NCI-H748 treated with DMSO at 0.1 percent for 48 hours (cell line): ENCODE measurements at places on chromosomes 7 and 10.

DNA sequence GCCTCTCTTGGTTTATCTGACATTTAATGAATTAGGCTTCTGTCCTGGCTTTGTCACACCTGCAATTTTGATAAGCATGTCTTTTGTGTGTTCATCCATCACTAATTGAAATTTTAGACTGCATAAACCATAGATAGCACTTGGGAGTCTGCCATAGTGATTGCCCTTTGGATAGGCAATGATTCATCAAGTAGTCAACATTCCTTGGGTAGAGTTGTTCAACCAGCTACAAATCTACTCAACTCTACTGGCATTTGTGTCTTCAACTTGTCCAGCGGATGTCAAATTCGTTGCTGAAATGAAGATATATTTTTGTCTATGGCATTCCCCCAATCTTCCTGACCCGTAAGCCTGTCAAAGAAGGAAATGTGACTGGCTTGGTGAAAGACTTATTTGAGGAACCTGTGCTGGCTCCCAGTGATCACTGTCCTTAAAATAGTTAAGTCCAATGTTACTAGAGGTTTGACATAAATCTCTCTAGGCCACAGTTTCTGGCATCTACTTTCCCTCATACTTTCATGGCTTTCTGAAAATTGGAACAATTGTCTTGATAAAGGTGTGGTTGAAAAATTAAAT lies 33.7 kb upstream of the CREB5 start:
- DNase-seq: no peak

DNA sequence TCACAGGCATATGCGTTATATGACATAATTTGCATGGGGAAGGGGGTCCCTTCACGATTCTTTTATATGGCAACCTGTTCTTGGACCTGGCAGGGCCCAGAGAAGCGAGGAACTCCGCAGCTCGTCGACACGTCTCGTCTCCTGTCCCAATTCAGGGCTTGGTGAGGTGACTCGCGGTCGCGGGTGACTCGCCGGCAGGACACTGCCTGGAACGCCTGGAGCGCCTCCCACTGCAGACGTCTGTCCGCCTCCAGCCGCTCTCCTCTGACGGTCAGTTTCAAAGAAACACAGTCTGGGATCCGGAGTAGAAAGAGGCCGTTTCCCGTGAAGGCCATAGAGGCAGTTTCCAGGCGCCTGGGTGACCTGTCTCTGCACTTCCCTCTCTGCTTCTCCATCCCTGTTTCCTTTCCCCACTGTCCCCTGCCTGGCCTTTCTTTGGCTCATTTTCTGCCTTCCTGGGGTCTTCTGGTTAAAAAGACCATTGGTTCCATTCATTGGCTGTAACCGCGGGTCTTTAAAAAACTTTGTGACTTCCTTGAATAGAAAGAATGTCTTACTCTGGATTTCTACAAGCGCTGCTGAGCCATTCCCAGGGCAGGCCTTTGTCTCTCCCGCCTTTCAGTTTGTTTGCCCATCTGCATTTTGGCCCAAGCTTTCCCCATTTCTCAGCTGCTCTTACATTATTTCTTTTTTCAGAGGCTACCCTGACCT lies 1.2 kb downstream of the UPP1 start:
- no peak for DNase-seq

GRCh38 chr7:2595258-2595860 lies 36.4 kb upstream of the TTYH3 start:
- no peak for DNase-seq

DNA sequence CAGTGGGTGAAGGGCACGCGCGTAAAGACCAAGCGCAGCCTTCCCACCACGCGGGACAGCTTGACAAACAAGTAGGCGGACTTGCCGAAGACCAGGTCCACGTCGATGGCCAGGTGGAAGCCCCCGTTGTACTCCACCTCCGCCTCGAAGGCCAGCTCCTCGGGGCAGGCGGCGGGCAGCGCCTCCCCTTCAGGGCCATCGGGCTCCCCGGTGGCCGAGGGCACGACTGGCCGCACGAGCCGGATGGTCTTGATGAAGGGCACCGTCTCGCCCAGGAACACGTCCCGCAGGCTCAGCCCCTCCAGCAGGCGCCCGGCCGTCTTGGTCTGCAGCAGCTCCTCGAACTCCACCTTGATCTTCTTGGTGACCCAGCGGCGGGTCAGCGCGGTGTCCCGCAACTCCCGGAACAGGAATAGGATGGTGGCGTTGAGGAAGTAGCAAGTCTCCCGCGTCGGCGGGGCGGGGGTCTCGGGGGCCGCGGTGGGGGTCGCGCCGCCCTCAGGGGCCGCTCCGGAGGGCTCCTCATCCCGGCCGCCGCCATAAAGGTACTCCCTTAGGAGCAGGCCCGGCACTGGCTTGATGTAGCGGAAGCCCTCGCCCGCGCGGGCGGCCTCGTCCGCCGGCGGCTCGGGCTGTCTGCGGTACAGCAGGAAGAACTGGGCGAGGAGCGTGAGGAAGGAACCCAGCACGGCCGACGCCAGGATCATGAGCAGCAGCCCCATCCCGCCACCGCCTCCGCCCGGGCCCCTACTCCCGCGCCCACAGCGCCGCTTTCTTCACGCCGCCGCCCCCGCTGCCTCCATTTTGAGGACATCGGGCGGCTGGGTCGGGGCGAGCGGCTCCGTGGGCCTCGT lies 507 bp downstream of the PDZD8 start:
- DNase-seq: no peak

- no peak for DNase-seq
Observed at GRCh38 chr10:45500304-45500703, 126.3 kb downstream of the ALOX5 start.

DNA sequence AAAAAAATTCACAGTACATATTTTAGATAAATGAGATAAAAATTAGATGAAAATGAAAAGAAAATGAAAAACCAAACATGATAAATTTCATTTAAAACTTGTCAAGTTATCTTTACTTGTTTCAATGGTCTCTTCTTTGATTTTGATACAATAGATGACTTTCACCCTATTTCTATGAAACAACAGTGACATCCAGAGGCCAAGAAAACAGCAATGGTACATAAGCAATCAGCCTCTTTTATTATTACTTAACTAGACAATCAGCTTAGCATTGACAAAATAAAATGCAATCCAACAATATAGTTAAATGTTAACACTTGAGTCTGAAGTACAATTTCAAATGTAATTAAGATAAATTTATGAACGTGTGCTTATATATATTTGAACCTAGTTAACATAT lies 74.8 kb upstream of the GPR37 start:
- DNase-seq: no peak

DNA sequence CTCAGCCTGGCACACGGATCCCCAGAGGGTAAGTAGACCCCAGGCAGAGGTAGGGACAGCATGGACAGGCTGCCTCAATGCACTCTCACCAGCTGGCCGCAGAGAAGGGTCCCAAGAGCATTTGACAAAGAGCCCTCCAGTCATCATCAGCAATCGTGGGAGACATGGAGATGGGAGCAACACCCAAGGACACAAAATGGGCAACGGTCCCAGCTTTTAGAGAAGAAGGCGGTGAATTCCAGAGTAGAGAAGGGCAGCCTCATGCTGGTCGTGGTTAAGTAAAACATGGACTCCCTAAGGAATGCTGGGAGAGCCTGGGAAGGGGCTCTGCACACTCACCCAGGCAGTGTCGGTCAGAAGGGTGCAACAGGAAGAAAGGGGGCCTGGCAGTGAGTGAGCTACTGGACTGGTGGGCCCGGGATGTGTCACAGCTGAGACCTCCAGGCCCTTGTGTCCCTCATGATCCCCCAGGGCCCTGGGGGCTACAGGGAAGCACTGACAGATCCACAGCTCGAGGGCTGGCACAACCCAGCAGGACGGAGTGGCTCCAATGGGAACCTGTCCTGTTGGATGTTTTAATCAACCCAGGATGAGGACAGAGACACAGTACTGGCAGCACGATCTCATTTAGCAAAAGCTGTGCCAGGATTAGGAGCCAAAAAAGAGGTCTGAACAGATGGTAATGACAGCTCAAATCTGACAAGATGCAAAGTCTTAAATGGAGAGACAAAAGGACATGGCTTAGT lies 147.1 kb downstream of the NEURL1 start:
- no peak for DNase-seq

- DNase-seq: no peak
Observed at GRCh38 chr7:417973-418601, 101.6 kb downstream of the PDGFA start.

- no peak for DNase-seq
Observed at GRCh38 chr10:63319231-63319630, 146.5 kb downstream of the JMJD1C start.

GRCh38 chr7:1715671-1716074 lies 45.6 kb downstream of the ELFN1 start:
- DNase-seq: no peak

- no peak for DNase-seq
Observed at GRCh38 chr7:98995523-98996149, 117.3 kb downstream of the TRRAP start.

GRCh38 chr7:134767520-134768168 lies 11.8 kb upstream of the CALD1 start:
- no peak for DNase-seq

DNA sequence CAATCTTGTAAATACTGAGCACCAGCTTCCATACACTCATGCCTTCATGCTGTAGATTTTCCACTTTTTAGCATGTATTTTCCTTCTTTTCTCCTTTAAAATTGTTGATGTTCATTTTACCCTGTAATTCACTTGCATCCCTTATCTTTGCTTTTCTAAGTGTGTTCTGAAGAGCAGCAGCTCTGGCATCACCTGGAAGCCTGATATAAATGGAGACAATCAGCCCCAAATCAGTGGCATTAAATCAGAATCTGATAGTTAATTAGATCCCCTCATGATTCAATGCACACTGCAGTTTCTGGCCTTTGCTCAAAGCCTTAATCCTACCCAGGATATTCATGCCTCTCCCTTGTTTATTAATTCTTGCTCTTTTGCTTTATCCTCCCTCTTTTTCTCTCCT lies 942.4 kb downstream of the XPNPEP1 start:
- no peak for DNase-seq

- no peak for DNase-seq
Observed at GRCh38 chr10:123769647-123770046, 103.5 kb downstream of the GPR26 start.

DNA sequence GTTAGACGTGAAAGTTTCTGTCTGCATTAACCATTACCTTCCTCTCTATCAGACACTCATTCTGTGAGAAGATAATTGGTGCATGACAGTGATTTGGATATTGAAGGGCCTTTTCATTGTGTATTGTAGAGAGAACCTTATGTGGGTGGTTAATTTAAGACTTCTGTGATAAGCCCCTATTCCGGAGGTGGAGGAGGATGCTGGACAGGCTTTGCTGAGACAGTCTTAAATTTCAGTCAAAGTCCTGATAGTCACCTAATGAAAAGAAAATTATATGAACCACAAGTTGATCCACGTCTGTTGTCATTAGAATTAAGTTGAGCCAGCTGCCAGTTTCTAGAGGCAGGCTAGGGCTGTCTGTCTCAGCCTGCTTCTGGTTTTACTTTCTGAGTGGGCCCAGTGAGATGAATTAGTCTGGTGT lies 62.9 kb downstream of the CELF2 start:
- no peak for DNase-seq

DNA sequence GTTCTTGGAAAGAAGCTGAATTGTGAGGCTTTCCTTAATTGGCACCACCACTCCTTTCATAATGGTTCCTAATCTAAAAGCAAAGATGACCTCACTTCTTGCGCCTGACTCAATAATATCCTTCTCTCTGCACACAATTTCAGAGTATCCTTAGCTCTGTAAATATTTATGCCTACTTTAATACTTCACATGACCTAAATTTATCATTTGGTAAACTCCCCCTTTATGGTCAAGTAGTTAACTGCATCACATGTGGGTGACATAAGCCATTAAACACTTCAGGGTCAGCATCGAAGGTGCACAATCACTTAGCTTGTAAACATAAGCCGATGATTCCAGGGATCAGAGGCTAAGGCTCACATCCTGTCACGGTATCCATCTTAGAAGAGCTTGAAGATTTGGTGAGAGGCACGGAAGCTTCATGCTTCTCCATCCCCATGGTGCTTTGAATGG lies 7.3 kb upstream of the RHOBTB1 start:
- peak; percentile 42 for DNase-seq

DNA sequence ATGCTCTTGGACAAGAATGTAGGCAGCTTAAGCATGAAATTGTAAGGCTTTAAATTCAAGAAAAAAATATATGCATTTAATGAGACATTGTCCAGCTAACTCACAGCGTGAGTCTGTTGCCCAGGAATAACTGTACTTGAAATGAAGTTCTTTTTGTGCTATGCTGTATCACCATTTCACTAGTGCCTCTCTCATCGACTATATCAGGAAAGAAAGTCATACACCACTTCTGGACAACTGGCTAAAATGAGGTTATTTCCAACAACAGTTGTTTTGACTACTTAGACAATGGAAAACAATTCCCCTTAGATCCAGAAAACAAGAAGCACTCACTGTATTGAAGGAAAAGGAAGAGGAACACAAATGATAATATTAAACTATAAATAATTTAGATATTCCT lies 251.8 kb downstream of the CRPPA start:
- no peak for DNase-seq

GRCh38 chr7:83469076-83469475 lies 179.9 kb downstream of the SEMA3E start:
- DNase-seq: no peak

DNA sequence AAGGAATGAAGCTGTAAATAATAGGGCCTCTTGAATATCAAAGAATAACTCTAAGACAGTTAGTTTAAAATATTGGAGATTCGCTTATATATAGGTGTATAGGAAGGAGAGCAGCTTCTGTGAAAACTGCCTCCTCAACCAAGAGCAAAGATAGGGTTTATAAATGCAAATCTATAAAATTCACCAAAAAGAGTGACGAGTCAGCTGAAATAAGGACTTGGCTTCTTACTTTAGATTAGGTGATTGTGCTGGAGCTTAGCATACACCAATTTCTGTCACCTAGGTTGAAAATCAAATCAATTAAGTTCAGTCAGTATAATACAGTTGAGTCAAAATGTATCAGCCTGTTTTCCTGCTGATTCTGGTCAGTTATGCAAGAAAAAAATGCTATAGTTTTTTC lies 113.8 kb upstream of the SGCE start:
- no peak for DNase-seq

DNA sequence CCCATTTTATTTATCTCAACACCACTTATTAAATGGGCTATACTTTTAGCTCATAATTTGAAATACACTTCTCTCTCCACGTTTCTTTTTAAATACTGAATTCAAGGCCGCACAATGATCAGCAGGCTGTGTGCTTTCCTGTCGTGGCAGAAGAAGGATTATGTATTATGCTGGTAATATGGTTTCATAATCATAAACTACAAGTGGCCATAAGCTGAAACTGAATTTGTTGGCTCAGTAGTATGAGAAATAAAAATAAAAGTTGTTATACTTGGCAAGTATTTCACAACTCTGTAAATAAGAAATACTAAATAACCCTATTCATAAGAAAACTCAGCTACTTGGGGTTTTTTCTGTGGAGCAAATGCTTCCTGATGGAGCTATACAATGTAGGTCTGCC lies 313.6 kb downstream of the DOCK4 start:
- DNase-seq: no peak

DNA sequence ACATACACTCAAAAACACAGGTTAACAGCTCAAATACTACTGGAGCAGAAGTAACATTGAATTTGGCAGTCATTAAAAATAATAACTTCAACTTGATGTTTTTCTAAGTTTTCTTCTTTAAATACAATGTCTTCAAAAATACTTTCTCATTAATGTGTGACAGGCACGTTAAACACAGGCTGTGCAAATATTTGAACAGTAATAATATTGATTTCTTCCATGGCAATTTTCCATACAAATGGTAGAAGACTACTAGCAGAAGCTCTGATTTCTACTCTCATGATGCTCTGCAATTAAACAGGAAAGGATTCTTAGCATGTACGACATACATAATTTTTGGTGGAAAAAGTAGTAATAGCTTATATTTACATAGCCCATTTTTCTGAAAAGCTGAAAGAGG lies 47.4 kb downstream of the NRP1 start:
- DNase-seq: peak; percentile 20

GRCh38 chr7:127486654-127487053 lies 94.1 kb upstream of the ZNF800 start:
- no peak for DNase-seq
